ENCODE measurements at places on chromosomes 11 and 22.

DNA sequence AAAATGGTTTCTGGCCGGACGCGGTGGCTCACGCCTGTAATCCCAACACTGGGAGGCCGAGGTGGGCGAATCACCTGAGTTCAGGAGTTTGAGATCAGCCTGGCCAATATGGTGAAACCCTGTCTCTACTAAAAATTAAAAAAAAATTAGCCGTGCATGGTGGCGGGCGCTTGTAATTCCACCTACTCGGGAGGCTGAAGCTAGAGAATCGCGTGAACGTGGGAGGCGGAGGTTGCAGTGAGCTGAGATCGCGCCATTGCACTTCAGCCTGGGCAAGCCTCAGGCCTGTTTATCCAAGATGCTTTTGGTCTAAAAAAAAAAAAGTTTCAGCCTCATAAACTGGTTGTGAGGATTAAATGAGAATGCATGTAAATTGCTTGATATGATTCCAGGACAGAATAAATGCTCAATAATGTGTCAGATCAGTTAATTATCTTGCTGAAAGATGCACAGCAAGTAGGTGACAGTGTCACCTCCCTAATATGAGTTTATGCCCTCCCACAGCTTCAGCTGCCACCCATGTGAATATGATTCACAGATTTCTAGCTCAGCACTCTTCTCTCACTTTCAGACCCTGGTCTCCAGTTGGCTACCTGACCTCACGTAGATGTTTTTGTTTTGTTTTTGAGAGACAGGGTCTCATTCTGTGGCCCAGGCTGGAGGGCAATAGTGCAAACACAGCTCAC is 1.1 kb upstream of the ALG8 start:
- no peak for DNase-seq

DNA sequence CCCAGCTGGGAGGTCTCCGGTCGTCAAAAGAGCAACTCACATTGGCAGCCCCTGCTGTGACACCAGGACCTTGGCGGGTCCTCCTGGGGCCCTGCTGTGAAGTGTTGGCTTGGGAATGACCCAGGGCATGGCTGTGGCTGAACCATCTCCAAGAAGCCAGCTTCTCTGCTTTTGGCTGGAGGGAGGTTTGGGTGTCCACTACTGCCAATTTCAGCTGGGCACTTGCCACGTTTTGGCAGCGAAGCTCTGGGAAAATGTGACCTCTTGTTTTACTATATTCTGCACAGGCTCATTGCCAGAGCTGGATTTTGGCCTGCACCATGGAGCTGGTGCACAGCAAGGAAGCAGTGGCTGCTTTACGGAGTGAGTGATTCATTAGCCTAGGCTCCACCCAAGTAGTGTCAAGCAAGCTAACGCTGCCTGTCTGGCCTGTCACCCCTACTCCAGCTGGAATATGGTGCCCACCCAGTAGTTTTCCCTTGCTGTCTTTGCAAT is 24.3 kb upstream of the SMCO4 start:
- no peak for DNase-seq

- no peak for DNase-seq
These were observed 76.0 kb downstream of the EIF3M start for GRCh38 chr11:32659672-32660071.

GRCh38 chr11:43989162-43989981 is 46.9 kb downstream of the C11orf96 start:
- DNase-seq = no peak

DNA sequence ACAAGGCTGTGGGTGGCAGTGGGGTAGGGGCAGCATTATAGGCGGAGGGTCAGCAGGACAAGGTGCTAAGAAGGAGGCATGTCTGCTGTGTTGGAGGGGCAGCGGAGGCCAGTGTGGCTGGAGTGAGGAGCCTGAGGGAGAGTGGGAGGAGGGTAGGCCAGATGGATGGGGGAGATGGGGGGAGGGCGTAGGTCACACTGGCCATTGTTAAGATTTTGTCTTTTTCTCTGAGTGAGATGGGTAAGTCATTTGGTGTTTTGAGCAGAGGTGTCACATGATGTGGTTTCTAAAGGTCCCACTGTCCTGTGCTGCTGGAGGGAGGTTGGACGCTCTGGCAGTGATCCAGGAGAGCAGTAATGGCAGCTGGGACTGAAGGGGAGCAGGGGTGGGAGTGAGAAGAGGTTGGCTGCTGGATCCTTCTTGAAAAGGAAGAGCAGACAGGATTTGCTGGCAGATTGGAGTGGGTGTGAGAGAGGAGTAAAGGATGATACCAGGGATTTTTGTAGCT is 9.8 kb downstream of the PPP6R3 start:
- peak; percentile 61 for DNase-seq

DNA sequence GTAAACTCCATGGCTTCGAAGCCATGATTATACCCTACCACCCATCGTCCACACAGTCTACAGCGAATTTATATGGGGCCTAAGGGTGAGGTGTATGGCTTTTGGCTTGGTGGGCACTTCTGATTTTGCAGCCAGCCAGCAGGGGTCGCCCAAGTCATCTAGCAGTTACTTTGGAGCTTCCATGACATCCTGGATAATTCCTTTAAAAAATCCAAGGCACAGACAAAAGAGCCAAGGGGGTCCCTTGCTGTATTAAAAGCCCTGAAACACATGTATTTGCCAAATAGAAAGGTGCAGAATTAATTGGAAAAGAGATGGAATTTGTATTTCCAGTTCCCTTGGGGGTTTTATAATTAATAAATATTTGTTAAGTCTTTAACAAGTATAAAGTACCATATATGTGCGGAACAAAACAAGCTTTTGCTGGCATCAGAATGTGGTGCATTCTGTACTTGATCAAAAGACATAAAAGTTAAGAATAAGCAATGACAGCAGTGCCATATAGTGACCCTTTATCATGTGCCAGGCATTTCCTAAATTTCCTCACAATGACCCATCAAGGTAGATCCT is 132.8 kb upstream of the PITPNB start:
- peak; percentile 25 for DNase-seq

DNA sequence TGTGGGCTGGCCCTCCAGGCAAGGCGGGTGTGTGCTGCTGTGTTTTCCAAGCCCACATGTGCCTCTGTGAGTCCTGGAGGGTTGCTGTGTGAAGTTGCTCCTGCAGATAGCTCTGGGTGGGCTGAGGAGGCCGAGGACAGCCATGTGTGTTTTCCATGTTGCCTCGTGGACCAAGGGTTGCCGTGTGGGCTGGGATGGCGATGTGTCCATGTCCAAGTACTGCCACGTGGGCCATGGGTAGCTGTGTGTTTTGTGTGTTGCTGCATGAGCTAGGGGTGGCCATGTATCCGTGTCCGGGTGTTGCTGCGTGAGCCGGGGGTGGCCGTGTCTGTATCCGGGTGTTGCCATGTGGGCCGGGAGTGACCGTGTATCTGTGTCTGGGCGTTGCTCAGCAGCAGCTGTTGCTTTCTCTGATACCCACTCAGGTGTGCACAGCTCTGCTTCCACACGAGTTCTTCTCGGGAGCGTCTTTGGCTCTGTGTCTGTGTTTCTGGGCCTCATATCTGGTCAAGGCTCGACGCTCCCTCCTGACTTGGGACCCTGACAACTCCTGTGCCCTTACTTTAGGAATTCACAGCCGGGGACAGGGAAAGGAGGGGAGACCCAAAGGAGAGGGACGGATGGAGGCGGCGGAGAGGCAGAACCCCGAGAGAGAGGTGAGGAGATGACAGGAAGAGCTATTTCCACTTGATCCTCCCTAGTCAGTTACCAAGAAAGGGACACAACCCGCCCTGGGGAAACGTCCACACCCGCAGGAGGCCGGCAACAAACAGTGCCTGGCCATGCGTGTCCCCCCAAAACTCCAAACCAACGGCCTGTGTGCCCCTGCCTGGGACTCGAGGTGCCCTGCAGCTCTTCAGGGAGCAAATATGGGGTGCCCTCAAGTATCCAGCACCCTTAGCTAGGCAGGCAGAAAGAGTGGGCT is 83.1 kb downstream of the PHF21B start:
- no peak for DNase-seq

GRCh38 chr11:94011478-94011877 is 9.7 kb upstream of the HEPHL1 start:
- DNase-seq = no peak

DNA sequence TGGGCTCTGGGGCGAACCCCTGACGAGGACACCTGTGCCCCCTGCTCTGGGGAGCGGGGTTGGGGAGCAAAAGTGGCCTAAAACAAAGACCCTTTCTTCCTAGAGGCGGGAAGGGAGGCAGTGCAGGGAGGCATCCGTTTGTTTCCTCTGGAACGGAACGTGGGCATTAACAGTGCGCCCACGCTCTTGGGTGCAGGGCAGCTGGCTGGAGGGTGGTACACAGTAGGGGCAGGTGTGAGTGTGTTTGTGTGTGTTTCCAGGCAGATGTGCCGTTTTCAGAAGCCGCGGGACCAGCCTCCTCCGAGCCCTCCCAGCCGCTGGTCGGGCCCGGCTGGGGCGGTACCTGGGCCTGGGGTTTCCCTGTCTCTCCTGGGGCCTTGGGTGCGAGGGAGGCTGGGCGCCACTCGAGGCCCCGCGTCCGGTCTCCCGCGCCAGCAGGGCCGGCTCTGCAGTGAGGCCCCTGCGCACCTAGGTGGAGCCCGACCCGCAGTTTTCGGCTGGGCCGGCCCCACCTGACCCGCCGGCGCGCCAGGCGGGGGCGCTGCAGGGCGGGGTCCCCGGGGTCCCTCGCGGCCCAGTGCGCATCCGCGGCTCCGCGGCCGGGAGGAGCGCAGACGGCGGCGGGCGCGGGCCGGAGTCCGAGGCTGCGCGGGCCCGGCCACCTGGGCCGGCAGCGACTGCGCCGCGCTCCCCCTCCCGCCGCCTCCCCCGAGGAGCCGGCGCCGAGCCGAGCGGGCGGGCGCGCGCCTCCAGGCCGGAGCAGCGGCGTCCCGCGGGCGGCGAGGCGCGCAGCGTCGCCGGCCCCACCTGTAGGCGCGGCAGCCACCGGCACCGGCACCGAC is 1252.7 kb downstream of the BRD1 start:
- peak; percentile 78 for DNase-seq

DNA sequence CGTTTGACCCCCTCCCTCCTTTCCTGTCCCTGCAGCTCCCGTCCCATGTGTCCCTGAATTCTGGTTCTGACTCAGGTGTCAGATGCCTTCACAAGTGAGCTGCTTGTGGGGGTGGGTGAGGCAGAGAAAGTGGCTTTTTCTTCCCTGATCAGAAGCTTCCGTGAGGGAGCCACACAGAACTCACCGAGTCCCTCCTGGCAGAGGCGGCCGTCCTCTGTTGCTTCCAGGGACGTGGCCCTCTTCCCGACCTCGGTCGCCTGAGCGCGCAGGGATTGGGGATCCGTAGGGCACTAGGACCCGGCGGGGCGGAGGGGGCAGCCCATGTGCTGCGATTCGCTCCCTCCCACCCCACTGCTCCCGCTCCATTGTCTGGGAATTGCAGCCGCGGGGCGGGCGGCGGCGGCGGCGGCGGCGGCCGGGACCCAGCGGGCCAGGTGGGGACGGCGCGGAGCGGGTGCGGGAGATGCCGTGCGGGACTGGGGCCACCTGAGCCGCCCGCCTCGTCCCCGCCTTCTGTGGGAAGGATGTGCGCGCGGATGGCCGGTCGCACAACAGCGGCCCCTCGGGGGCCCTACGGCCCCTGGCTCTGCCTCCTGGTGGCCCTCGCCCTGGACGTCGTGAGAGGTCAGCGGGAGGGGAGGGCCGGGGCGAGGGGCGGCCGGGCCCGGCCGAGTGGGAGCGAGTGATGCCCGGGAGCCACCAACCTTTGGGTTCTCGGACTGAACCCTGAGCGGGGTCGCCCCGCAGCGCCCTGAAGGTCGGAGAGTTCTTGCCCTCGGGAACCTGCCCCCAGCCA is at the start of gene TMEM132A:
Gene TMEM132A, plus strand, starts transcription at position 351 of the 796 bp plus-strand sequence. Its CDS starts 174 bp downstream, at position 525.
- peak; percentile 83 for DNase-seq

DNA sequence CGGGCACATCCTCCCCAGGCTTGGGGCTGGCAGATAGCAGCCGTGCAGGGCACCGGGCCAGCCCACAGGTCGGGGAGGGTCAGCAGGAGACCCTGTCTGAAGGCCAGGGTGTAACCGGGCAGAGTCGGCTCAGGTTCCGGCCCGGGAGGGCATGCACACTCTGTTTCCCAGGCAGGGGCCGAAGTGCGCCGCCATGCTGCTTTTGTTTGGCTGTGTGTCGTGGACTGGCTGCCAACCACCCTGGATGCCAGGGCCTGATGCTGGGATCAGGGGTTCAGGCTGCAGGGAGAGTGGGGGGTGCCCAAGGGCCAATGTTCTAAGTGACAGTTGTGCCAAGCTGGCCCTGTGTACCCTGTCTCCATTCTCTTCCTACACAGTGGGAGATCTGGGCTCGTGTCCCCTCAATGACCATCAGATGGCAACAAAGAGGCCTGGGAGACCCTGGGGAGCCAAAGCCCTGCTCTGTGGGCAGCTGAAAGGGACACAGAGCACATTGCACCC is 120.9 kb upstream of the B3GAT1 start:
- no peak for DNase-seq

DNA sequence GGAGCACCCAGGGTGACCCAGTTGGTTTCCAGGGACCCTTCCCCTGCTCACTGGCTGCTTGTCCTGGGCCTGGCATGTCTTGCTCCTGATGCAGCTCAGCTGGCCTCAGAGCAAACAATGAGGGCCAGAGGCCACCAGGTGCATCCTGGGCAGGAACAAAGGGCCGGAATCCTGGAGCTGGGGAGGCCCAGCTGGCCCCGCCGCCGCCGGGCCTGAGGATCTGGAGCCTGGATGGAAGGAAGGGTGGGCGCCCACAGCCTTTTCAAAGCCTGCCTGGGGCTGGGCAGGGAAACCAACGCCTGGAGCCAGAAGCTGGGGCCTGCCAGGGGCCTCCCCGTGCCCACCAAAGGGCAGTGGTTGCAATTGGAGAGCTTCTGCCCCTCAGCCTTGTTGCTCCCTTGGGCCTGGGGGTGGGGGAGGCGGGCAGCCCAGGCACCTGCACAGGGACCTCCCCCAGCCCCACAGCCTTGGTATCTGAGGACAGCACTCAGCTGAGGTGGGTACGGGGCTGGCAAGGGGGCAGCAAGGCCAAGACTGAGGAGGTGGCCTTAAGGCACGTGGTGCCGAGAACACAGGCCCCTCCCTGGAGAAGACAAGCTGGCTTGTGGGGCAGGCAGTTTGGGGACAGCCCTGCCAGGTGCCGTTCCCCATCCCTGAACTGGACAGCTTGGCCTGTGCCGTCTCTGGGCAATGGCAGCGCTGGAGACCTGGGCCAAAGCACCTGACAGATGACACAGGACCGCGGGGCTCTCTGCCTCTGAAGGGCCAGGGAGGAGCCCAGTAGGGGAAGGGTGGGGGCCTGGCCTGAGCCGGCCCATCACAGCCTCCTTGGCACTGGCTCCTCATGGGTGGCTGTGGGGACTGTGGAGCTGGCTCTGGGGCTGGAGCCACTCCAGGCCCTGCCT is 7.1 kb upstream of the ADORA2A start:
- DNase-seq = no peak

GRCh38 chr11:100557830-100558611 is 129.1 kb upstream of the ARHGAP42 start:
- DNase-seq = no peak

GRCh38 chr11:46322759-46323158 is 24.5 kb upstream of the DGKZ start:
- DNase-seq = no peak

GRCh38 chr22:41364955-41365354 is 16.8 kb upstream of the TEF start:
- DNase-seq = no peak
